Esophagus mucosa (tissue), 1 donor: ENCODE measurements at places on chromosomes 2 and 18. TPM values are rescaled to one million over a fixed set of nuclear protein-coding genes. Genes with fewer than 3 reads are reported as not detected.

SERPINB3 gene
- 879 TPM for total RNA-seq

PPP1R1C gene
- 1.8 TPM for total RNA-seq

GKN2 gene
- not detected for total RNA-seq

TUBA4B gene
- not detected for total RNA-seq

MYOM1 gene
- total RNA-seq, result 0.32 TPM

NEU4 gene
- total RNA-seq, result not detected

IL18RAP gene
- 0.64 TPM for total RNA-seq

CD8B2 gene
- not detected for total RNA-seq

CHRNG gene
- not detected for total RNA-seq

GPR35 gene
- 0.24 TPM for total RNA-seq

POTEE gene
- total RNA-seq, result 0.12 TPM

ALPG gene
- not detected for total RNA-seq

LINC00305 gene
- not detected for total RNA-seq

CPLX4 gene
- total RNA-seq, result not detected

RSAD2 gene
- 1.6 TPM for total RNA-seq

LCT gene
- total RNA-seq, result not detected

SUPT7L gene
- 11.7 TPM for total RNA-seq

KCNE4 gene
- 0.12 TPM for total RNA-seq

LOXHD1 gene
- 0.12 TPM for total RNA-seq

FKBP7 gene
- 1.00 TPM for total RNA-seq

DSG4 gene
- not detected for total RNA-seq

ZSWIM2 gene
- not detected for total RNA-seq

OSBPL1A gene
- total RNA-seq, result 14.3 TPM

KCNK3 gene
- total RNA-seq, result 0.44 TPM

KYNU gene
- total RNA-seq, result 33.6 TPM

BOLL gene
- not detected for total RNA-seq

MC4R gene
- total RNA-seq, result not detected

GCG gene
- not detected for total RNA-seq

CELF4 gene
- total RNA-seq, result not detected

PRKAG3 gene
- not detected for total RNA-seq

TOGARAM2 gene
- 0.16 TPM for total RNA-seq

ZNF532 gene
- total RNA-seq, result 28.3 TPM

CAPN14 gene
- 191 TPM for total RNA-seq

CBLN2 gene
- not detected for total RNA-seq

PLEKHH2 gene
- total RNA-seq, result 1.6 TPM

PNKD gene
- total RNA-seq, result 30.9 TPM

TRIM54 gene
- total RNA-seq, result 0.16 TPM

SIX3 gene
- total RNA-seq, result not detected

SMYD5 gene
- total RNA-seq, result 11.7 TPM

TNFRSF11A gene
- total RNA-seq, result 5.7 TPM

DSG1 gene
- 33.7 TPM for total RNA-seq

RAD51AP2 gene
- 0.16 TPM for total RNA-seq

ANKRD29 gene
- total RNA-seq, result 11.2 TPM

GRB14 gene
- 0.36 TPM for total RNA-seq

SLC38A11 gene
- total RNA-seq, result 0.48 TPM

TDRD15 gene
- total RNA-seq, result not detected

EFHD1 gene
- total RNA-seq, result 1.1 TPM

ANKMY1 gene
- 8.9 TPM for total RNA-seq

ALPI gene
- not detected for total RNA-seq

PLEK gene
- total RNA-seq, result 1.00 TPM

ATOH8 gene
- total RNA-seq, result 1.2 TPM

CPO gene
- not detected for total RNA-seq

LYG2 gene
- total RNA-seq, result not detected
